Osteoblast (primary cell): ENCODE measurements at places on chromosomes 6 and 20. TPM values are rescaled to one million over a fixed set of nuclear protein-coding genes. Genes with fewer than 3 reads are reported as not detected.

EPPIN gene
- not detected in 2 replicates for total RNA-seq

IRF4 gene
- total RNA-seq: under 0.01 TPM in 2 replicates

DNA sequence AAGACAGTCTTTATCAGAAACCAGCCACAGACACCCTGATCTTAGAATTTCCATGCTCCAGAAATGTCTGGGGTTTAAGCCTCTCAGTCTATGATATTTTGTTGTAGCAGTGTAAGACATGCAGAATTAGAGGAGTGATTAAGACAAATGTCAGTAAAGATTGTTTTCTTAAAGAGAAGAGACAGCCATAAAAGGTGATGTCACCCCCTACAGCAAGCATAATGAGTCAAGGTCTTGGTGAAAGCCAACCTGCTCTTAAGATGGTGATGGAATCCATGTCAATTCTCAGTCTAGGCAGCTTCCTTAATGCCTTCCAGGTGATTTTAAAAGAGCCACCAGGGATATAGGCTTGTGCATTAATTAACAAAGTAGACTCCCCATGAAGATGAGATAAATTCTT is 849.9 kb upstream of the EPHA7 start:
- H3K4me3 ChIP-seq: no peak overlapping the region
- H3K36me3 ChIP-seq: no peaks in the 10 kb centered on the region
- DNase-seq: no peak
- no peak overlapping the region for H3K27ac ChIP-seq
- H3K27me3 ChIP-seq: no peaks in the 10 kb centered on the region

DNA sequence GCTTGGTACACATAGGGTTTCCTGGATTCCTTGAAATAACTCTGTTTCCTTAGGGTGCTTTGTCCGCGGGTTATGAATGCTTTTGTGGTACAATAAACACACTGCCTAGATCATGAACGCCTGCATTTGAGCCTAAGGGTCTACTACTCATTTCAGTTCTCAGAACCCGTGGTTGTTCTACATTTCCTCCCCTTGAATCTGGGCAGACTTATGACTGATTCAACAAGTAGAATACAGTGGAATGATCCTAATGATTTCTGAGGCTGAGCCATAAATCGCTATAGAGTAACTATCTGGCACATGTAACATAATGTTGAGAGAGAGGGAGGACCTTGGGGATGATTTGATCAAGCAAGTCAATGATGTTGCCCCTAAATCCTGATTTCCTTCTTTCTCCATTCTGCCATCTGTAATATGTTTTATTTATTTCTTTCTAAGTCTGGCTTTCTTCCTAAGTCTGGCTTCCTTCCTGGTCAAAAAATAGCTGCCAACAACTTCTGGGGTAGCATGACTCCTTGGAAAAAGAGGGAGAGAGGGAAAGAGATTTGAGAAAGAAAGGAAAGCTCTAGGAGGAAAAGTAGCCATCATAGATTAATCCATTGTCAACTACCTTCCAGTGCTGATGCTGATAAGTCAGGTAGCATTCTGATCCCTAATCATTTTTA is 23.0 kb downstream of the ABRACL start:
- no peak for DNase-seq
- H3K4me3 ChIP-seq: no peak overlapping the region
- H3K27ac ChIP-seq: no peak overlapping the region
- H3K36me3 ChIP-seq: no peaks in the 10 kb centered on the region

DNA sequence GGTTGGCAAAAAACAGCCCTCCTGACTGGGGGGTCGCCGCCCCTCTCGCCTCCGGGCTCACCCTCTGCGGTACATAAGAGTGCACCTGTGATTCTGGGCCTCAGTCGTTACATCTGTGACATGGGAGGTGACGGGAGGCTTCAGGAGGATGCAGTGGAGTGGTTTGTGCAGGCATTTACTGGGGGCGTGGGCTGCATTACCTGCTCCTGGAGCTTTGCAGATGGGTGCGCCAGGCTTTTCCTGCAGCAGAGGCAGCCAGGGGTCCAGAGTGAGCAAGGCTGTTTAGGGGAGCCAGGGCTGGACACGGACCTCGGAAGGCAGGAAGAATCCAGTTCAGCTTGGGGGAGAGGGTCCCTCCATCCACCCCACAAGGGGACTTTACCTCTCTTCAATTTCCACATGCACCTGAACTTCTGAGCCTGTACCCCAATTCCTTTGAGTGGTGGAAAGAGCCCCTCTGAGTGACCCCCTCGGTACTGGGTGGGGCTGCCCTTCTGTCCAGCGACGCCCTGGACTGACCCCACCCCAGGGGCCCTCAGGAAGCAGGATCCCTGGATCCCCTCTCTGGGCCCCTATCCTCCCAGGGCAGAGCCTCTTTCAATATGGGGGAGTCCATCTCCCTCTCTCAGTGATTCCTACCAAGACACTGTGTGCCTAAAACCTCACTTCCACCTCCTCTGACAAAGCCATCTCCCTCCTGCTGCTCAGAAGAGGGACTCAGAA is 134.0 kb downstream of the TAF4 start:
- peak; percentile 67 for DNase-seq
- no peak overlapping the region for H3K27ac ChIP-seq
- H3K4me3 ChIP-seq: no peak overlapping the region
- no peaks in the 10 kb centered on the region for H3K36me3 ChIP-seq
- H3K4me1 ChIP-seq: no peaks in the 10 kb centered on the region

- no peak overlapping the region for H3K4me3 ChIP-seq
- H3K27ac ChIP-seq: no peak overlapping the region
- H3K4me1 ChIP-seq: no peaks in the 10 kb centered on the region
- no peaks in the 10 kb centered on the region for H3K36me3 ChIP-seq
- DNase-seq: no peak
- H3K27me3 ChIP-seq: peaks cover 4% of the 10 kb centered on the region
These were observed 24.7 kb downstream of the MYT1 start for GRCh38 chr20:64188682-64189529.

DNA sequence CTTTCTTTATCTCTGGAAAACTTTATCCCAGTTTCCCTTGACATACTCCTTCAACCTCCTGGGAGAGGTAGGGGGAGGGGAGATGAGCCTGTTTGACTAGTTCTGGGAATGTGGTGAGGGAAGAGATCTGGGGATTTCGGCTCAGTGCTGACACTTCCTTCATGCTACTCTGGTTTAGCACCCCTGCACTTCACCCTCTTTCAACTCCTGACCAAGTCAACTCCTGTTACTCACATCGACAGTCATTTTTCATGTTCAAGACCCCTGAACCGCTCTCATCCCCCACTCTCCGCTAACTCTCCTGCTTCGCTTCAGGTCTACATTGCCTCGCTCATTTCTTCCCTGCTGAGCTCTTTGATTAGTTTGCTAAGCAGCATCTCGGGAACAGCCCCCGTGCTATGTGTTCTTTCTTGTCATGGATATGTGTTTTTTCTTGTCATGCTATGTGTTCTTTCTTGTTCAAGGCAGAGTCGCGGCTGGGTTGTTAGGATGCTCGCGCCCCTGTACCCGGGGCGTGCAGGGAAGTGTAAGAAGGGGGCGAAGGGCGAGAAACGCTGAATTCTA is 16.6 kb upstream of the TRIM27 start:
- no peaks in the 10 kb centered on the region for H3K36me3 ChIP-seq
- H3K27ac ChIP-seq: peak overlapping the region; percentile 68
- peaks cover 6% of the 10 kb centered on the region for H3K4me1 ChIP-seq
- DNase-seq: peak; percentile 66
- no peaks in the 10 kb centered on the region for H3K27me3 ChIP-seq

DNA sequence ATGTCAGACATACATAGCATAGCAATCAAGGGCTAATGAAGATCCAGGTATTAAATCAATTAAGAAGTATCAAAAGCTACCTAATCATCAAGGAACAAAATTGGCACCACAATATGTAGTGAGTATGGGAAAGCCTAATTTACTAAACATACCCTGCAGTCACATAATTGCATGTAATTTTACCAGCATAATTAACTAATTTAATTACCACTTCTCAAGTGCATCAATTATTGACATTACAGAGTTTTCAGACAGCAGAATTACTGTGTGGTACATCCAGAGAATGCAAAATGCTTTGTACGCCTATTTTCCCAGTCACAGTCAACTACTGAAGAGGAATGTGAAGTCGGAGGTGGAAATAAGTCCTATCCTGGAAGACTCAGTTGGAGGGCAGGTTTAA is 279.0 kb upstream of the ID4 start:
- no peak overlapping the region for H3K4me3 ChIP-seq
- H3K27me3 ChIP-seq: no peaks in the 10 kb centered on the region
- no peaks in the 10 kb centered on the region for H3K4me1 ChIP-seq
- H3K36me3 ChIP-seq: no peaks in the 10 kb centered on the region
- no peak overlapping the region for H3K27ac ChIP-seq

- H3K27me3 ChIP-seq: no peaks in the 10 kb centered on the region
- peak; percentile 89 for DNase-seq
- H3K36me3 ChIP-seq: no peaks in the 10 kb centered on the region
- H3K4me1 ChIP-seq: peaks cover 41% of the 10 kb centered on the region
- peak overlapping the region; percentile 34 for H3K4me3 ChIP-seq
These were observed 28.0 kb upstream of the TULP4 start for GRCh38 chr6:158284007-158284875.

GRCh38 chr6:136728976-136729515 is 63.2 kb downstream of the MAP3K5 start:
- no peaks in the 10 kb centered on the region for H3K36me3 ChIP-seq
- peak; percentile 1 for DNase-seq
- H3K27ac ChIP-seq: no peak overlapping the region
- H3K27me3 ChIP-seq: no peaks in the 10 kb centered on the region
- H3K4me3 ChIP-seq: no peak overlapping the region
